ENCODE measurements at places on chromosomes 11 and 22. TPM values are rescaled to one million over a fixed set of nuclear protein-coding genes. Genes with fewer than 3 reads are reported as not detected.

DNA sequence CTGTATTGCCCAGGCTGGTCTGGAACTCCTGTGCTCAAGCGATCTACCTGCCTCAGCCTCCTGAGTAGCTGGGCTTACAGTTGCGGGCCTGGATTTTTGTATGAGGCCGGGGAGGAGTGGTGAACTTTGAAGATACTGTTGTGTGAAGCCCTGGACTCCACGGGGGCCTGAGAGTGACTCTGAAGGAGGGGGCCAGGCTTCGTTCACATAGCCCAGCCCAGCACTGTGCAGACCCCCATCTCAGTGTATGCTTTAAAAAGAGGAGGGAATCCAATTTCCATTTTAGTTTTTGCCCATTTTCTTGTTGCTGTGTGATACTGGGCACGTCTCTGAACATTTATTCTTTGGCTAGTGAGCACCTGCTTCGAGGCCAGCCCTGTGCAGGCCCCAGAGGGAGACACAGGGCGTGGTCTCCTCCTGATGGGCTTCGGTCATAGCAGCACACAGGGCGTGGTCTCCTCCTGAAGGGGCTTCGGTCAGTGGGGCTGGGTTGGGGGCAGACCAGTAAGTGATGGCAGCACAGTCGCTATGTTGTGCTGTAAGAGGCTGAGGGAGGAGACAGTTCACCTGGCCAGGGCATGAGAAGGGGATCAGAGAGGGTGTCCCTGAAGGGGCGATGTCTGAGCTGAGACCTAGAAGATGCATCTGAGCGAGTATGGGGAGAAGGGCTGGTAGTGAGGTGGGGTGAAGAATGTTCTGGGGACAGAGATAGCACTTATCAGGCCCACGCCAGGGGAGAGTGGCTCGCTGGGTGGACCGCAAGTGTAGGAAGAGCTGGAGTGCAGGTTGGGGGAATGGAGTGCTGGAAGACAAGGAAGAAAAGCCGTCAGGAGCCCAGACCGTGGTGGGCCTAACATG is 14.0 kb downstream of the SAMM50 start:
- DNase-seq = no peak

DNA sequence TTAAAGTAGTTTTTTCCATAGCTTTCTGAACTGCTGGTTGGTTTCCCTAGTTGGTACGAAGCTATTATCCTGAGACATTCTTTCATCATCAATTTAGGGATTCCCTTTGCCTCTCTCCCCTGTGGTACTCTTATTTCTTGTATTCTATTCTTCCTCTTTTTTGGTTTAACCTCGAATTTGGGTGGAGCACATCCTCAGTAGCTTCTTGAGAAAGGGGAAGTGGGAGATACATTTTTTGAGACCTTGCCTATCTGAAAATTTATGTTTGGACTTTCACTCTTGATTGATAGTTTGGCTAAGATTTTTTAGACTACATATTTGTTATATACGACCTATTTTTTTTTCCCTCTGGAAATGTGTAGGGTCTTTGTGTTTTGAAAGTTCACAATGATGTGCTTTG is 121.7 kb upstream of the ZBED5 start:
- no peak for DNase-seq

The FTH1 gene
- polyA plus RNA-seq = 2,741 TPM

- DNase-seq = no peak
These were observed 127.8 kb downstream of the TEAD1 start for GRCh38 chr11:12801976-12802375.

DNA sequence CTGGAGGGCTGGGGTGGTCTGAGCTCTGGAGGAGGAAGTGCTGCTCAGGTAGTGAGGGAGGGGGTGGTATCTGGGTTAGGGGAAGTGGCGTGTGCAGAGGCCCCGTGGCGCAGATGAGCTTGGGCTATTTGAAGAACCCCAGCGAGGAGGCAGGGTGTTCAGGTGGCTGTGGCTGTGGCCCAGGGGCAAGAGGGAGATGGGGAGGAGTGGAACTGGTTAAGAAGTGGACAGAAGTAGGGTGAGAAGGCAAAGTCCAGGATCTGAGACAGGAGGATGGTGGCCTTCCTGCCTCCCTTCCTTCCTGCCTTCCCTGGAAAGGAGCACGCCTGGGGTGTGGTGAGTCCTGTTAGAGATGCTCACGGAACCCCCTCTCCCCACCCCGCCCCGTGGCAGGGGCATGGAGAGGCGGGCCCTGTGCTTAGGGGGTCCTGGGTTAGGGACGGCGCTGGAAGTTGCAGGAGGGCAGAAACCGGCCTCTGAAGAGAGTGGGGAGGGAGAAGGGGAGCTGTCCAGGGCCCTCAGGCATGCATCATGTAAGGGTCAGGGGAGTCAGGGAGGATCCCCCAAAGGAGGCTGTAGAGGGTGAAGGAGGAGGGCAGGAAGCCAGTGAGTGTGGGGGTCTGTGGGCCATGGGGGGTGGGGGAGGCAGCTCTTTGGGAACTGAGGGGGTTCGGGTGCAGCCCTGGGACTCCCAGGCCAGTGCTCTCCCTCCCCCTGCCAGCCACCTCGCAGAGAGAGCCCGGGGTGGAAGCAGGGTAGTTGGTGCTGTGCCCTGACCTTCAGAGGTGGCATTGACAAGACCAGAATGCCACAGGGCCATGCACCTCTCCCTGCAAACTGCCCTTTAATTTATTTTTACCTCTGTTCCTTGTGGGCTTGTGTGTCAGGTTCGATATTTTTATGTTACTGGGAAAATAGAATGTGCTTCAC is 63.7 kb upstream of the PARVG start:
- DNase-seq = no peak

The VPREB1 gene
- polyA plus RNA-seq = not detected

The DSCAML1 gene
- polyA plus RNA-seq = not detected

The MEI1 gene
- polyA plus RNA-seq = 150 TPM

The FERMT3 gene
- polyA plus RNA-seq = 206 TPM

GRCh38 chr11:94376841-94377240 is 24.4 kb downstream of the GPR83 start:
- DNase-seq = no peak

The CARD18 gene
- polyA plus RNA-seq = not detected

The MISFA gene
- polyA plus RNA-seq = 0.47 TPM

The SGSM1 gene
- 0.28 TPM for polyA plus RNA-seq

GRCh38 chr11:12455938-12456337 is 78.6 kb downstream of the PARVA start:
- DNase-seq = no peak
